Neural crest cell (in vitro differentiated cells): ENCODE measurements at places on chromosomes 3 and 15. TPM values are rescaled to one million over a fixed set of nuclear protein-coding genes. Genes with fewer than 3 reads are reported as not detected.

The TAMM41 gene
- total RNA-seq: 23.6 and 24.5 TPM in 2 replicates

DNA sequence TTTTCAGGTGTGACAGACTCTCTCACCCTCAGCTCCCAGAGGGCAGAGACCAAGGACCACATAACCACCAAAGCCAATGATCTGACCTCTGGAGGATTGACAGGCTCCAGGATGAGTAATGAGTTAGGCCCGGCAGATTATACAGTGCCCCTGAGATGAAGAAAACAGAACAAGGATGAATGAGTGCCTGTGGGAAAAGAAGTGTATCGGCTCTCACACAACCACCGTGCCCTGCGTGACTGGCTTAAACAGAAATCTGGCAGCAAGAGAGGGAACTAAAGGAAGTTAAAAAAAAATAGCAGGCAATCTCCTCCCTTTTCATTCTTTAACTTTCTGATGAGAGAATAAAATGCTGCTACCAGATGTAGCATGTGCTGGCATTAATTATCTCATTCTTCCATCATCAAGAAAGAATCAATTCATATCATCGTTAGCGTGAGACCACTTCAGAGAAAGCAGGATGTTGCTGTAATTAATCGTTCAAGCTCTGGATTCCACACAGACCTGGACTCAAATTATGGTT is 227.5 kb upstream of the COL8A1 start:
- H3K36me3 ChIP-seq: no peaks in the 10 kb centered on the region
- H3K4me1 ChIP-seq: peaks cover 7% of the 10 kb centered on the region
- no peaks in the 10 kb centered on the region for H3K27me3 ChIP-seq

DNA sequence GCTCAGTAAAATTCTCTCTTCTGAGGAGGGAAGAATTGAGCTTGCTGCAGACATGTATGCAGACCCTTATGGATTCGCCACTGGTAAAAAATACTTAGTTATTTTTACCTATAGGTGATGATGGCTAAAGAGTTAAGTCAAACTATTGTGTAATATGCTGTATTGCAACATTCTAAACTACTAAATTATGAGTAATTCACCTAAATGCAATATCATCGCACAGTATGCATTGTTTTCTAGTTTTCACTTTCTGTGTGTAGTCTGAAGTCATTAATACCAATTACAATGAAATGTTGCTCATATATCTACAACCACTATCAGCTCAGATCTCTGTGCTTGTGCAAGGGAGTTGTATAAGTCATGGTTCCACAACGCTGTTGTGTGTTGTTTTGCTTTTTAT is 48.7 kb upstream of the ROBO2 start:
- no peak overlapping the region for H3K4me3 ChIP-seq
- no peaks in the 10 kb centered on the region for H3K4me1 ChIP-seq
- no peaks in the 10 kb centered on the region for H3K27me3 ChIP-seq
- H3K27ac ChIP-seq: no peak overlapping the region

GRCh38 chr15:32993285-32993684 is 201.2 kb downstream of the FMN1 start:
- no peak overlapping the region for H3K4me3 ChIP-seq
- no peaks in the 10 kb centered on the region for H3K36me3 ChIP-seq
- no peak overlapping the region for H3K27ac ChIP-seq
- H3K27me3 ChIP-seq: no peaks in the 10 kb centered on the region
- DNase-seq: no peak
- peaks cover 4% of the 10 kb centered on the region for H3K4me1 ChIP-seq

The CSK gene
- 107 and 109 TPM in 2 replicates for total RNA-seq

- DNase-seq: no peak
- H3K27ac ChIP-seq: no peak overlapping the region
- no peak overlapping the region for H3K4me3 ChIP-seq
- no peaks in the 10 kb centered on the region for H3K27me3 ChIP-seq
Measured at GRCh38 chr15:51706291-51706690, 25.0 kb downstream of the SCG3 start.

DNA sequence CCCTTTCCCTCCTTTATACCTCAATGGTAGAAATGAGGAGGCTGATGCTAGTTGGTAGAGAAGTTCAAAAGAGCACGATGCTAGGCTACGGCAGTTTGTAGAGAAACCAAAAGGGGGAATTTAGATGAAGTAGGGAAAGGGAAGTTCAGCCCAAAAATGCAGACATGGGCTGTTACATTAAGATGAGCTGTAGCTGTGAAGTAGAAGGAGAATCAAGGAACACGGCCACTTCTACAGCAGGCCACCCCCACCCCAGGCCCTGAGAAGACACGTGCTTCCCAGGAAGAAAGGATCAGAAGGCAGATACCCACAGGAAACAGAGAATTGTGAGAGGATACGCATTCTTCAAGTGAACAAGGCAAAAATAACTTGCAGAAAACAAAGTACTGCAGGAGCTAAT is 2.1 kb upstream of the PARP14 start:
- no peak for DNase-seq
- H3K36me3 ChIP-seq: peaks cover 3% of the 10 kb centered on the region
- no peak overlapping the region for H3K4me3 ChIP-seq
- peaks cover 25% of the 10 kb centered on the region for H3K4me1 ChIP-seq

DNA sequence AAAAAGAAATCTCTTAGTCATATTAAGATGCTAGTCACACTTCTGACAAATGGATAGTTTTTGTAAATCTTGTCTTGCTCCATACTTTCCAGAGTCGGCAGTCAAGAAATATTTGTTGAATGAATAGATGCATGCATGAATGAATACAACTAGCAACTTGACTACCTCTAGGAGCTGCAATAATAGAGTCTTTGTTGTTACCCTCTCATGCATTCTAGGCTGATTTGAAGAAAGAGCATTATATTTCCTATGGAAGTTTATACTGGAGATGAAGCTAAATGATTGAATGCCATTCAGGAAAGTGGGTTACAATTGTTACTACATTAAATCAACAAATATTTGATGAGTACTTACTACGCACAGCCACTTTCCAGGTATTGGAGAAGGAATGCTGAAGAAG is 18.1 kb upstream of the TRAT1 start:
- DNase-seq: no peak
- H3K4me3 ChIP-seq: no peak overlapping the region
- no peaks in the 10 kb centered on the region for H3K36me3 ChIP-seq
- H3K4me1 ChIP-seq: peaks cover 18% of the 10 kb centered on the region

DNA sequence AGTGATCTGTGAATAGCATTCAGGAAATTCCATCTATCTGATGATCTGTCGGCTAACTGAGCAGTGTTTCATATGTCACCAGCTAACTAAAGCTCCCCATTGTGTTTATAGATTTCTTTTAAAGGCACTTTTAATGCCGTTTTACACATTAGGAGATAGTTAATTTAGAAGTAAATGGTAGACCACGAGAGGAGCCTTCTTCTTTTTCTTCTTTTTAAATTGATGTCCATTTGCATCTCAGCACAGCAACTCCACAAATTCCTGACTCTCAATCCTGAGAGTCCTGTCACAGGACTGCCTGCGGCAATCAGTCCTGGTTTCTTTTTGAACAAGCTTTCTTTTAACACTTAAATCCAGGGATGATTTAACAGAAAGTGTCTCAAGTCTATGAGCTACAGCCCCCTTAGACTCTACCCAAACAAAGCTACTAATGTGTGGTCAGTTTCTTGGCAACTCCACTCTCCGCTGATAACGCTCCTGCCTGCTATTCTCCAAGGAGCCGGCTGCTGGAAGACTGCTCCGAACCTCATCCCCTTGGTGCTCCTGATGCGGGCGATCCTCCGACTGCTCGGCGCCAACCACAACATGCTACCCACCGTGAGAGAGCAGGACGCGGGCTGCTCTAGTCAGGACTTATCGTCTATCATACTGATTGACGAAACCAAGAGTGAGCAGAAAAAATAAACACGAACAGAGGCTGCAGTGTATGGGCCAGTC is 421.4 kb downstream of the MECOM start:
- no peaks in the 10 kb centered on the region for H3K36me3 ChIP-seq
- H3K4me3 ChIP-seq: peak overlapping the region; percentile 71
- peaks cover 39% of the 10 kb centered on the region for H3K4me1 ChIP-seq
- H3K27me3 ChIP-seq: peaks cover 3% of the 10 kb centered on the region

DNA sequence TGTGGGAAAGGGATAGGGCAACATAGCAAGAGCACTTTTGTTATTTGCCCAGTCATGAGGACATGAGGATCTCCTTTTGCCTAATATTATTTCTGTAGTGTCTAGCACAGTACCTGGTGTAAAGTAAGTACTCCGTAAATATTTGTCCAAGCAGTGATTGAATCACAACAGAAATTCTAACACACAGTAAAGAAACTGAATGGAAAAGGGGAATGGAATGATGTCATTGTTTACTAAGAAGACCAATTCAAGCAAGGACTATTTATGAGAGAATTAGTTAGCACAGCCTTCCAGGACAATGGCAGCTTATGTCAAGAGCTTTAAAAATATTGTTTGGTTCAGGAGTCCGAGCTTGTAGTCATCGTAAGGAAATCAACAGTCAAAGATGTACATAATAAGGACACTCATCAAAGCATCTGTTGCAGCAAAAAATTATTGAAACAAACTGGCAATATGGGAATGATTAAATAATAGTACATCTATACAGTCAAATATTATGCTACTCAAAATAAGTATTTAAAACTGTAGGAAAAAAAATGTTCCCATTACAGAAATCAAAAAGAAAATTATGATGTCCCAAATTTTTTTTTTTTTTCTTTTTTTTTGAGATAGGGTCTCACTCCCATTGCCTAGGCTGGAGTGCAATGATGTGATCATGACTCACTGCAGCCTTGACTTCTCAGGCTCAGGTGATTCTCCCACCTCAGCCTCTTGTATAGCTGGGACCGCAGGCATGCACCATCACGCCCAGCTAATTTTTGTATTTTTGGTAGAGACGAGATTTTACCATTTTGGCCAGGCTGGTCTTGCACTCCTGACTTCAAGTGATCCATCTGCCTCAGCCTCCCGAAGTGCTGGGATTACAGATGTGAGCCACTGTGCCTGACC is 17.9 kb downstream of the CAPN7 start:
- H3K27me3 ChIP-seq: no peaks in the 10 kb centered on the region
- H3K27ac ChIP-seq: no peak overlapping the region
- no peaks in the 10 kb centered on the region for H3K4me1 ChIP-seq
- DNase-seq: no peak

DNA sequence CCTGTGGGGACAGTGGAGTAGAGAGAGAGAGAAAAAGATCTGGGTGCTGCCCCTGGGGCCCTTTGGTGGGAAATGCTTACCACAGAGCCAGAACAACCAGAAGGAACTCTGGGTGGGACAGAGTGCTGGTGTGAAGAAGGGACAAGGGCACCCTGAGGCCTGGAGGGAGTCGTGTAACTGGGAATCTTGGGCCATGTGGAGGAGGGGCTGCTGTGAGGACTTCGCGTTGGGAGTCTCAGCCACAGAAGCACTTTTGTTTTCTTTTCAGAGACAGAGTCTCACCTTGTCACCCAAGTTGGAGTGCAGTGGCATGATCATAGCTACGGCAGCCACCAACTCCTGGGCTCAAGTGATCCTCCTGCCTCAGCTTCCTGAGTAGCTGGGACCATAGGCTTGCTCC is 24.3 kb downstream of the XYLB start:
- no peak for DNase-seq
- H3K36me3 ChIP-seq: peaks cover 11% of the 10 kb centered on the region
- no peaks in the 10 kb centered on the region for H3K4me1 ChIP-seq
- no peak overlapping the region for H3K4me3 ChIP-seq
- H3K27ac ChIP-seq: no peak overlapping the region
- no peaks in the 10 kb centered on the region for H3K27me3 ChIP-seq

GRCh38 chr15:45111390-45112142 is 2.4 kb downstream of the DUOX2 start:
- no peaks in the 10 kb centered on the region for H3K36me3 ChIP-seq
- no peak overlapping the region for H3K27ac ChIP-seq
- no peak overlapping the region for H3K4me3 ChIP-seq
- H3K27me3 ChIP-seq: peaks cover 73% of the 10 kb centered on the region
- DNase-seq: no peak
- peaks cover 7% of the 10 kb centered on the region for H3K4me1 ChIP-seq

DNA sequence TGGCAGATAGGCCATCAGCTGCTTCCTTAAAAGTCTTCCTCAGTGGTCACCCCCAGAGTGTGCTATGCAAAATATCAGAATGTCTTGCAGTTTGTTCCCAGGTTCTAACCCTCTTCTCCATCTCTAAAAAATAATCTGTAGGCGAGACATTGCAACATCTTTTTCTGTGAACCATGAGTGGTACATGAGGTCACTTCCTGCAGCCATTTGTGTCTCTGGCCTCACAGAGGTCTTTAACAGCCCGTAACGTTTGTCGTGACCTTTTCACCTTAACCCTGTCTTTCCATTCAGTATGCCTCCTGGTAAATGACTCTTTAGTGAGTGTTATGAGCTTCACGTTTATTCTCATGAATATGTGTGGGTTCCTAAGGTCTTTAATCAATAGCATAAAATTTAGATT is 145.4 kb downstream of the KLHL25 start:
- H3K36me3 ChIP-seq: peaks cover 16% of the 10 kb centered on the region
- no peak overlapping the region for H3K4me3 ChIP-seq
- DNase-seq: peak; percentile 5

GRCh38 chr3:176776622-176777175 is 420.6 kb downstream of the TBL1XR1 start:
- H3K4me3 ChIP-seq: no peak overlapping the region
- H3K27ac ChIP-seq: no peak overlapping the region
- peaks cover 14% of the 10 kb centered on the region for H3K4me1 ChIP-seq
- no peaks in the 10 kb centered on the region for H3K27me3 ChIP-seq
- DNase-seq: no peak

GRCh38 chr3:105970283-105970682 is 101.5 kb upstream of the CBLB start:
- H3K36me3 ChIP-seq: peaks cover 8% of the 10 kb centered on the region
- H3K27ac ChIP-seq: peak overlapping the region; percentile 57

- no peak overlapping the region for H3K4me3 ChIP-seq
- DNase-seq: no peak
- no peaks in the 10 kb centered on the region for H3K27me3 ChIP-seq
Measured at GRCh38 chr3:30439451-30440053, 166.8 kb upstream of the TGFBR2 start.

The GPR149 gene
- not detected in 2 replicates for total RNA-seq

GRCh38 chr3:52839892-52840545 is 5.2 kb upstream of the MUSTN1 start:
- peaks cover 3% of the 10 kb centered on the region for H3K36me3 ChIP-seq
- peak overlapping the region; percentile 93 for H3K27ac ChIP-seq

DNA sequence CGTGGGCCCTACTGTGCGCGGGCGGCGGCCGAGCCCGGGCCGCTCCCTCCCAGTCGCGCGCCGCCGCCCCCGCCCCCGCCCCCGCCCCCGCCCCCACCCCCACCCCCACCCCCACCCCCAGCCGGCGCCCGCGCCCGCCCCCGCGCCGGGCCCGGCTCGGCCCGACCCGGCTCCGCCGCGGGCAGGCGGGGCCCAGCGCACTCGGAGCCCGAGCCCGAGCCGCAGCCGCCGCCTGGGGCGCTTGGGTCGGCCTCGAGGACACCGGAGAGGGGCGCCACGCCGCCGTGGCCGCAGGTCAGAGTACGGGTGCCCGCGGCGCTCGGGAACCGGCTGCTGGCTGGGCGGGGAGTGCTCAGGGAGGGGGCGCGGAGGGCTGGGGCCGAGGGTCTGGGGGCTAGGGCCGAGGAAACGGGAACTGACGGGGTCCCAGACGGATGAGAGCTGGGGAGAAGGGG is 1.1 kb upstream of the PPARG start:
- H3K4me3 ChIP-seq: peak overlapping the region; percentile 80
- H3K27me3 ChIP-seq: peaks cover 75% of the 10 kb centered on the region
- DNase-seq: peak; percentile 23
- H3K27ac ChIP-seq: no peak overlapping the region
- H3K36me3 ChIP-seq: no peaks in the 10 kb centered on the region
- peaks cover 4% of the 10 kb centered on the region for H3K4me1 ChIP-seq

- no peaks in the 10 kb centered on the region for H3K36me3 ChIP-seq
- no peak overlapping the region for H3K27ac ChIP-seq
- no peaks in the 10 kb centered on the region for H3K27me3 ChIP-seq
- no peaks in the 10 kb centered on the region for H3K4me1 ChIP-seq
Measured at GRCh38 chr3:17833786-17834559, 91.5 kb upstream of the TBC1D5 start.
